ENCODE measurements at places on chromosomes 7 and 10. TPM values are rescaled to one million over a fixed set of nuclear protein-coding genes. Genes with fewer than 3 reads are reported as not detected.
A peak's percentile ranks its signal among the peaks of the same experiment; 100 is the strongest.

GRCh38 chr7:29341156-29341555, 146.6 kb downstream of the CHN2 start:
- H3K4me3 ChIP-seq = no peak overlapping the region
- H3K4me1 ChIP-seq = peaks cover 4% of the 10 kb centered on the region
- no peak overlapping the region for H3K27ac ChIP-seq
- H3K36me3 ChIP-seq = no peaks in the 10 kb centered on the region
- no peaks in the 10 kb centered on the region for H3K27me3 ChIP-seq
- no peak for DNase-seq

DNA sequence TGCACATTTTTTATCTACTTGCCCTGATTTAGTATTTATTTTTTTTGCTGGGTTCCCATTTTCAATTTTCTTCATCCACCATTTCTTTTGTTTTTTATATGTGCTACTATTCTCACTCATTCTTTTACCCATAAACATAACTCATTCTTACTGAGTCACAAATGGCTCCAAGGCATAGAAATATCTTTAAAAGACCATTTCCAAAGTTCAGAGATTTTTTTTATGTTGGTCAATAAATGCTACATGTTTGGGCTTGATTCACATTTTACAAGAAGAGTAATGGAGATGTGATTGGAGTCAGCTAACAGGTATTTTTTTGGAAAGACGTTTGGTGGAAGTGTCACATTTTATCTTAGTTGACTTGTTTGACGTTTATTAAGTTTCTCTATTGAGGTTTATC, 1303.2 kb upstream of the LRRTM3 start:
- no peak for DNase-seq
- no peak overlapping the region for H3K4me3 ChIP-seq
- H3K36me3 ChIP-seq = no peaks in the 10 kb centered on the region
- H3K4me1 ChIP-seq = no peaks in the 10 kb centered on the region

DNA sequence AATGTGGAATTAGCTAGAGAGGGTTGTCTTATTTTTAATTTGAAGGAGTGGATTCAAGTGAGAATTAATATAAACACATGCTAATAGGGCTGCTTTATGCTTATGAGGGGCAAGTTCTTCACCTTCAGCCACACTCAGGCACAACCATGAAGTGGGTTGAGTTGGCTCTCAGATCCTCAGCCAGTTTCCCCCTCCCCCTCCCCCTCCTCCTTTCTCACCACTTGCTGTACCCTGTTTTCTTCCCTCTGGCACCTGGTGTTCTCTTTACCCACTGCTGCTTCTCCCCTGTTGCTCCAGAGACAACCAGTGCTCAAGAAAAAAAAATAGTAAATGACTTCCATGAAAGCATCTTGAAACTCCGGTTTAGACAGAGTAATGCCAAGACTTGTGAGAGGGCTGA, 1083.3 kb downstream of the CNTNAP2 start:
- no peak overlapping the region for H3K27ac ChIP-seq
- no peaks in the 10 kb centered on the region for H3K27me3 ChIP-seq
- no peak for DNase-seq
- no peak overlapping the region for H3K4me3 ChIP-seq

- no peak overlapping the region for H3K4me3 ChIP-seq
- H3K36me3 ChIP-seq = no peaks in the 10 kb centered on the region
- H3K27me3 ChIP-seq = no peaks in the 10 kb centered on the region
These were observed 181.5 kb upstream of the PDE1C start for GRCh38 chr7:32251659-32252058.

- H3K36me3 ChIP-seq = no peaks in the 10 kb centered on the region
- H3K27me3 ChIP-seq = no peaks in the 10 kb centered on the region
- H3K4me1 ChIP-seq = no peaks in the 10 kb centered on the region
- H3K4me3 ChIP-seq = no peak overlapping the region
- no peak for DNase-seq
These were observed 77.2 kb downstream of the CH25H start for GRCh38 chr10:89129911-89130310.

DNA sequence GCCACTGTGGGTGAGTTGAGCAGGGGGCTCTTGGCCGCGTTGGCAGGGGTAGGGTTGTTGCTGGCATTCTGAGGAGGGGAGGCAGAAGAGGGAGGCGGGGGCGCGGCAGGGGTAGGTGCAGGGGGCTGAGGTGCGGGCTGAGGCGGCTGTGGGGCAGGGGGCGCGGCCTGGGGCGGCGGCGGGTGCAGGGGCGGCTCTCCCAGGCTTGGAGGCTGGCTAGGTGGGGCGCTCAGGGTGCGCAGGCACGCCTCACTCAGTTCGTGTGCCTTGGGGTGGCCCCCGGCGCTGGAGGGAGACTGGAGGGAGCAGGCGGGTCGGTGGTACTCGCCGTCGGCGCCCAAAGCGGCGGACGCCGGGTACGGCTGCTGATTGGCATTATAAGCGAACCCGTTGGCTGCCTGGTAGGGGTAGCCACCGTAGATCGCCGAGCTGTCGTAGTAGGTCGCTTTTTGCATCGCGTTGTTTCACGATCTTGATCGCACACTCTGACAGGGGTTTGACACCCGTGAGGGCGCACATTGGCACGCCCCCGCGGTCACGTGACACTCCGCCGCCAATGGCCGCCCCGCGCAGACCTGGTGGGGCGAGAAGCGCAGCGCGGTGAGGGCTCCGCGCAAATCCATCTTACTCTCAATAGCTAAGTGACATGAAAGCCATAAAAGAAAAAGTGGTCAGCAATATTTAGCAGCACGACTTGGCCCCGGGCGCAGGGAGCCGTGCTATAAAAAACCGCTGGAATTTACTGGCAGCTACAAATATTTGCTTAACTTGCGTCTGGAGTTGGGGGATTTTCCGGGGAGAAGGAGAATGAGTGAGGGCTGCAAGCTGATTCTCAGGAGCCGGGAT, 7.9 kb upstream of the HOXA2 start:
- DNase-seq = peak; percentile 94
- H3K36me3 ChIP-seq = no peaks in the 10 kb centered on the region
- peaks cover 10% of the 10 kb centered on the region for H3K4me1 ChIP-seq
- peak overlapping the region; percentile 21 for H3K4me3 ChIP-seq
- H3K27ac ChIP-seq = peak overlapping the region; percentile 76

DNA sequence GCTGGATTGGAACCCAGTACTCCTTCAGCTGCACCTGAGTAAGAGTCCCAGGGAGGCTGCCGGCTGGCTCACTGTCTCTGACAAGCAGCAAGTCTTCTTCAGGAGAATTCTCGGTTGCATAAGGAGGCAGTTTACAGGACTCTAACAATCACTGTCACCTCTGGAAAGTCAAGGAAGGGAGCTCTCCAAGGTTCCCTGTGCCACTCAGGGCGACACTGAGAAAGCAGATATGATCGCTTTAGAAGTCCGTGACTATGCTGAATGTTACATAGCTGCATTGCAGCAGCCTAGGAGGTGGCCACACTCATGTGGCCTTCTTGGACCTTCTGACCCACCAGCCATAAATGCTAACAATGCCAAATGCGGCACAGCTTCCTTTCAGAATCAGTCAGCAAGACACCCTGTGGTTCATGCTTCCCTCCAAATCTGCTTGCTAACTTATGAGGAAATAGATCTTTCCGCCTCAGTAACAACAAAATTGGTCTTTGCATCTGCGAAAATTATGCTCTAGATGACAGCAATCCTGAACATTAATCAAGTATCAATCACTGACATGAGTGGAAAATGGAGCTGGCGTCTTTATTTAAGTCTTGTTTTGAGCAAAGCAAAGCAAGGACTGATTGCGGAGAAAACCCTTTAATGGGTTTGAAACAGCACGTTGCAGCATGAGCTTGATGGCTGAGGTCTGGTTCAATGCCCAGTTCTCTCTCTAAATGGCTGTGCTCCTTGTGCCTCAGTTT, 132.9 kb downstream of the ATXN7L1 start:
- no peak overlapping the region for H3K27ac ChIP-seq
- no peaks in the 10 kb centered on the region for H3K27me3 ChIP-seq
- H3K4me1 ChIP-seq = peaks cover 7% of the 10 kb centered on the region
- DNase-seq = no peak
- H3K36me3 ChIP-seq = no peaks in the 10 kb centered on the region

DNA sequence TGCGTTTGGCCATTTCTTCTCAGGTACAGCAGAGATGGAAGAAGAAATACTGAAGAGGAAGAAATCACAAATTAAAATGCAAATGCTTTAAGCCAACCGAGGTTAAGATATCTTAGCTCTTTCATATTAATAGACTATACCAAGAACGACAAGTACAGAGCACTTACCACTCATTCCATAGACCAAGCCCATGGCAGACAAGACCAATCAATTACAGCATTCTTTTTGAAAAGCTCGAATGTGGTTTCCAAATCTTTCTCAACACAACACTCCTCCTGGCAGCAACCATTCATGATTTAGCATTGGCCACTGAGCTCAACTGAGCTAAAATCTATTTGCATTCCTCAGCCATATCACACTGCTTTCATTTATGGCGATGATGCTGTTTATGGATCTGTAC, 2.7 kb downstream of the ASAH2 start:
- no peak overlapping the region for H3K27ac ChIP-seq
- H3K36me3 ChIP-seq = no peaks in the 10 kb centered on the region

DNA sequence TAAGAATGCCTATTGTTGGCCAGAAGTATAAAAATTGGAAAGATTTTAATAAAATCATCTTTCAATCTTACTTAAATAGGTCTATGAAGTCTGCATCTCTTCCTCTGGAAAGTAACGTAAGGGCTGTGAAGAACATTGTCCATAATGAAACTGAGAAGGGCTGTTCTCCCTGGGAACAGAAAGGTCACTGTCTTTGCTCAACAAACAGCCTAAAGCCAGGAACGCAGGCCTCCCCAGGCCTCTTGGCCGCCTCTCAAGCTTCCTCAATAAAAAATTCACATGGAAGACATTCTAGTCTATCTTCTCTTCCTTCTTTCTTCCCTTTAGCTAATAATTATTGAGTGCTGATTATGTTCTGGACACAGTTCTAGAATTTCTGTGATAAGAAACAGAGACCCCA, 9.1 kb upstream of the IDI2 start:
- H3K27me3 ChIP-seq = no peaks in the 10 kb centered on the region
- no peak for DNase-seq
- no peaks in the 10 kb centered on the region for H3K4me1 ChIP-seq
- no peak overlapping the region for H3K4me3 ChIP-seq
- no peaks in the 10 kb centered on the region for H3K36me3 ChIP-seq

GRCh38 chr10:98664329-98665042, 217.8 kb upstream of the HPS1 start:
- H3K36me3 ChIP-seq = no peaks in the 10 kb centered on the region
- H3K27me3 ChIP-seq = no peaks in the 10 kb centered on the region
- no peaks in the 10 kb centered on the region for H3K4me1 ChIP-seq

- no peak for DNase-seq
- H3K36me3 ChIP-seq = no peaks in the 10 kb centered on the region
- peaks cover 18% of the 10 kb centered on the region for H3K4me1 ChIP-seq
- H3K4me3 ChIP-seq = no peak overlapping the region
These were observed 541.7 kb upstream of the GALNT17 start for GRCh38 chr7:70590126-70590854.

DNA sequence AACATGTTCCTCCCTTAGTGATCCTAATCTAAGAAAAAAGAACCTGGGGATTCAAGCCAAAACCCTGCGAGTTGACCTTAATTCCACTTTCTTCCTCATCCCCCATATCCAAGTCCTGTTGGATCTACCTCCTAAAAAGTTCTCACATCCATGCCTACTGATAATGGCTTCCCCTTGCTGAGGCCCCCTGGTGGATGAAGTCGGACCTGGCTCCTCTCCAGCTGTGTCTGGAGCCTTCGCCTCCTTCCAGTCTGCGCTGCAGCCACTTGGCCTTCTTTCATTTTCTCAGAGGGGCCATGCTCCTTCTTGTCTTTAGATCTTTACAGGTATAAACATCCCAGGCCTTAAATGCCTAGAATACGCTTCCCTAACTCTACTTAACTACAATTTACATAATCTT, 8.1 kb downstream of the PDE1C start:
- peak; percentile 66 for DNase-seq
- peaks cover 13% of the 10 kb centered on the region for H3K4me1 ChIP-seq
- H3K4me3 ChIP-seq = no peak overlapping the region
- H3K36me3 ChIP-seq = no peaks in the 10 kb centered on the region
- no peaks in the 10 kb centered on the region for H3K27me3 ChIP-seq

GRCh38 chr7:7569081-7569527, 2.4 kb downstream of the MIOS start:
- no peak for DNase-seq
- H3K36me3 ChIP-seq = no peaks in the 10 kb centered on the region
- H3K4me3 ChIP-seq = peak overlapping the region; percentile 76
- no peak overlapping the region for H3K27ac ChIP-seq
- H3K27me3 ChIP-seq = no peaks in the 10 kb centered on the region

The TAS2R5 gene
- 8.1 TPM for total RNA-seq

The CPEB3 gene
- 5.2 TPM for total RNA-seq

The CALHM3 gene
- total RNA-seq = not detected

Measured in stomach (tissue), 19 donors.